ENCODE measurements at places on chromosomes 5 and 9.

- DNase-seq = no peak
Observed at GRCh38 chr9:1171546-1171945, 121.4 kb downstream of the DMRT2 start.

- no peak for DNase-seq
Observed at GRCh38 chr5:120419127-120419526, 45.0 kb upstream of the PRR16 start.

DNA sequence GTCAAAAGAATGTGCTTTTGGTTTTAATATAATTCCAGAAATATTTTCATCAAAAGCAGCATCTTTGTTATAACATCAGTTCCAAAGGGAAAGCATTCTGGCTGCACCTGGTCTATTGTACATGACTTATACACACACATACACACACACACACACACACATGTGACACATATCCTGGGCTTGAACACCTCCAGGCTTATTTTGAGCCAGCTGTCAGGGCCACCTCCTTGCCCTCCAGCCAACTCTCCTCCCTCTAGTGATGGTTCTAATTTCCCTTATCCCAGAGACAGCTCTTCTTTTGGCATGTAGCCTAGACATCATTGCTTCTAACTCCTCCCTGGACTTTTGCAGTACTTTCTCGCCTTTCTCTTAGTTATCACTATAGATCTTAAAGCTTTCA is 115.0 kb downstream of the PIK3R1 start:
- no peak for DNase-seq

DNA sequence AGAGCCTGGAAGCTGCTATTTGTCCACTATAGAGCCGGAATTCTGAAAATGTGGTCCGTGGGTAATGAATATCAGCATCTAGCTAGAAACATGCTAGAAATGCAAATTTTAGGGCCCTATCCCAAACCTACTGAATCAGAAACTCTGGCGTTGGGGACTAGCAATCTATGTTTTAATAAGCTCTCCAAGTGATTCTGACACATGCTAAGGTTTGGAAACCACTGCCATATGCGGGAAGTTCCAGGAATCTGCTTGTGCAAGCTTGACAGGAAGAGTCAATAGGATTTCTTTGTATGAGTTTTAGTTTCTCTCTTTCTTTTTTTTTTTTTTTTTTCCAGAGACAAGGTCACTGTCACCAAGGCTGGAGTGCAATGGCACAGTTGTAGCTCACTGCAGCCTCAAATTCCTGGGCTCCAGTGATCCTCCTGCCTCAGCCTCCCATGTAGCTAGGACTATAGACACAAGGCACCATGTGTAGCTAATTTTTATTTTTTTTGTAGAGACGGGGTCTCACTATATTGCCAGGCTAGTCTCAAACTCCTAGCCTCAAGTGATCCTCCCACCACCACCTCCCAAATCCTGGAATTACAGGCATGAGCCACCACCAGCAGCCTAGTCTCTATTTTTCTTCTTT is 26.4 kb upstream of the CARNMT1 start:
- no peak for DNase-seq

DNA sequence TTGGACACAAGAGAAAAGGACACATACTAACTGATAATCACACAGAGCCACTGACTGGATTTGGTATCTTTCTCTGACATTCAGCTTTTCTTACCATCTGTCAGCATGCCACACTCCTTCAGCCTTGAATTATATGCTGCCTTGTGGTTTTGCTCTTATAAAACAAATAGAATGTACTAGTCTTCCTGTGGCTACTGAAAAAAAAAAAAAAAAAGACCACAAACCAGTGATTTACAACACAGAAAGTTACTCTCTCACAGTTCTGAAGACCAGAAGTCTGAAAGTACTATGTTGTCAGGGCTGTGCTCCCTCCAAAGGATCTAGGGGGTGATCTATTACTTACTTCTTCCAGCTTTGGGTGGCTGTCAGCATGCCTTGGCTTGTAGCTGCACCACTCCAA is 82.3 kb downstream of the THBS4 start:
- no peak for DNase-seq

DNA sequence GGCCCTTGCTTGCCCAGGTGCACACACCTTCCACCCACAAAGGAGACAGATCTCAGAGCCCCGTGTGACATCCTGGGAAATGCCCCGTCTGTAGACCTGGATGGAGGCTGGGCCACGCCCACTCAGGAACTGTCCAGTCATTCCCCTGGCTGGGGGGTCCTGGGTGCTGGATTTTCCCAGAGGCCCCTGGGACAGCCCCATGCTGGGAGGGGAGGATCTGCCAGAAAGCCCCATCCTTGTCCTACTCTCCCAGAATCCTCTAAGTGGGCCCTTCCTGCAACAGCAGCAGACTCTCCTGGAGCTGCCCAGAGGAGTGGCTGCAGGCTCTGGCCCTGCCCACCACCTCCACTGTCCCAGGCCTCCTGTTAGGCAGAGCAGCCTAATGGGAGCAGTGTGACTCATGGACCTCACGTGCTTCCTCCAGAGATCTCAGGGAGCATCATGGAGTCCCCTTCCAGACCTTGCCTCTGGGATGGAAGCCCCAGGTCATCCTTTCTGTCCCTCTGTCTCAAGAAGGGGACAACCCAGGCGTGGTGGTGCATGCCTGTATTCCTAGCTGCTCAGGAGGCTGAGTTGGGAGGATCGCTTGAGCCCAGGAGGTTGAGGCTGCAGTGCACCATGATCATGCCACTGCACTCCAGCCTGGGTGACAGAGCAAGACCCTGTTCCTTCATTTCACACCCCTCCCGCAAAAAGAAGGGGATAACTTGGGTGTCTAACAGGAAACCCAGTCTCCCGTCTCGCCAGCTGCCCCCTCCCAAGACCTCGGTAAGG is 51.7 kb downstream of the JADE2 start:
- no peak for DNase-seq

DNA sequence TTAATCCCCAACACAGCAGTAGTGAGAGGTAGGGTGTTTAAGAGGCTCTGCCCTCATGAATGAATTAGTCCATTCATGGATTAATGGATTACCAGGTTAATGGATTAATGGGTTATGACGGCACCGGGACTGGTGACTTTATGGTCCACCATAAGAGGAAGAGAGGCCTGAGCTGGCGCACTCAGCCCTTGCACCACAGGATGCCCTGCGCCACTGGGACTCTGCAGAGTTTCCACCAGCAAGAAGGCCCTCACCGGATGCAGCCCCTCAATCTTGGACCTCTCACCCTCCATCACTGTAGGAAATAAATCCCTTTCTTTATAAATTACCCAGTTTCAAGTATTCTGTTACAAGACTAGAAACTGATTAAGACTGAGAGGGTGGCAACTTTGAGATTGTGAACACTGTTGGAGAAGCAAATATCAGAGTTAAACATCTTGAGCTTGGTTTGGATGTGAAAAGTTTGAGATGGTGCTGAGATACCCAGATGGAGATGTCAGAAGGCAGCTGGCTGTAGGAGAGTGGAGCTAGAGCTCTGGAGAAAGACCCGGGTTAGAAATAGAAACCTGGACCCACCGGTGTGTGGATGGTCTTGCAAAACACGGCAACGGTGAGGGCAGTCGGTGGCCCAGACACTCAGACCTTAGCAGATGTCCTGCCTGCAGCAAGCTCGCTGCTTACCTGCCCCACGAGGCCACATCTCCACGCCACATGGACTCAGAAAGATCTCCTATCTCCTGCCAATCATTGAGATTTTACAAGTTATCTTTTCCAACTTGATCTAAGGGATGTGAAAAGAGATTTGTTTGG is 98.8 kb downstream of the HSD17B3 start:
- no peak for DNase-seq

DNA sequence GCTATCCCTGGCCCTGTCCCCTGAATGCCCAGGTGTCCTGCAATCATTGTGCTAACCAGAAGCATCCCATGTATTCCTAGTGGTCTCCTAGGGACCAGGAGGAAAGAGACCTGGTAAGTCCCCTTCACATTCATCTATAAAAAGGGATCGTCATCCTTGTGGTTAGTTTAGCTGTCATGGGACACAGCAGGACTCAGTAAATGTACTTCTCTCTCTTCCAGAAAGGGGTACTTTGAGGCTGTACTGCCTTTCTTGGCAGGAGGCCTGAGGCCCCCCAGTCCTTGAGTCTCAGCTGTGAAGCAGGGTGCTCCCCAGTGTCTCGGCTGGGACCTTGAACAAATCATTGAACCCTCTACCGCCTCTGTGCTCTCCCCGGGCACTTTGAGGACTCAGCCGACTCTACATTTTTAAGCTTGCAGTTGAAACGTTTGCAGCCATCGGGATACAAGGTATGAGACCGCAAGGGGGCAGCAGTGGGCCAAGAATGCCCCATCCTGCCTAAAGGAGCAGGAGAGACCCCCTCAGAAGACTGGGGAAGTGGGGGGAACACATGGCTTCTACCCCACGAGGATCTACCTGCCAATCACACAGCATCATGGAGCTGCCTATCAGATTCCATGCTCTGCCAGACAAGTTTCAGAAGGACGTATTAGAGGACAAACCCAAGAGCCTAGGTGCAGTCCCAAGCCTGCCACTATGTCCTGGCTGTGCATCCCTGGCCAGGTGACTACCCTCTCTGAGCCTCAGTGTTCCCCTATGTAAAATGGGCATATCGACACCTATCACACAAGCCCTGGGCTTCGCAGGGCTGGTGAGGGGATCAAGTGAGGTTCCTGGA is 2.4 kb upstream of the PHYKPL start:
- peak; percentile 79 for DNase-seq

GRCh38 chr9:93585259-93585658 is 8.9 kb downstream of the PHF2 start:
- no peak for DNase-seq

DNA sequence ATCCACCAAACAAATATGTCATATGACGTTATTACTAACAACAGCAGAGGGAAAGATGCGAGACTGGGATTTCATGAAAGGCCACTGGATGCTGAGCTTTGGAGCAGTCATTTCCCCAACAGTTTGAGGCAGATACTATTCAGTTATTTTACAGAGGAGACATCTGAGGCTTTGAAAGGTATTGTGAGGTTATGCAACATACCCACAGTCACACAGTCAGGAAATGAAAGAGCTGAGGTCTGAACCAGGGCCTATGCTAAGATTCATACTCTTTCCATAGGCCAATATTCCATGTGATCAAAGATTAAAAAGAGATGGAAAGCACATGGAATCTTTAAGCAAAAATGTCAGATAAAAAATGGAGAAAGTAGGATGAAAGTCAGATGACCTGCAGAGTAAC is 63.0 kb downstream of the LPAR1 start:
- peak; percentile 44 for DNase-seq

GRCh38 chr9:14315875-14316601 is 2.1 kb upstream of the NFIB start:
- DNase-seq = no peak

Data from Kasumi-1 (cell line).